ENCODE measurements at places on chromosomes 2 and 18.

- no peak for DNase-seq
Observed at GRCh38 chr2:66034467-66034866, 400.5 kb upstream of the MEIS1 start.

GRCh38 chr2:239826786-239827522, 198.2 kb downstream of the NDUFA10 start:
- DNase-seq: no peak

DNA sequence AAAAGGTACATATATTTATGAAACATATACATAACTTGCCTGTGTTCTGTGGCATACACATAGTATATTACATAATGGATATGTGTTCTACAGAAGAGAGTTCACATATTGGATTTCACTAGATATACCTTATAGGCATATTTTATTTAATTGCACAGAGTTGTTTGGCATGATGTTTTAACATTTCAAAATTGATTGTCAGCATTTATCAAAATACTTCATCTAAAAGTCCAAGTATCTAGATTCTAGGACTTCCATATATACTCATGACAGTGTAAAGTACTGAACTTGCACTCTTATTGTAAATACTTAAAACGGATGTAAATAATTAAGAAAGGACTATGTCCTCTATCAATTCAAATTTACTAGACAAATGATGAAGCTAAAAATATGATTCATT, 995.3 kb upstream of the LRRTM1 start:
- no peak for DNase-seq

- DNase-seq: no peak
Observed at GRCh38 chr2:31238906-31239592, 5.1 kb downstream of the EHD3 start.

DNA sequence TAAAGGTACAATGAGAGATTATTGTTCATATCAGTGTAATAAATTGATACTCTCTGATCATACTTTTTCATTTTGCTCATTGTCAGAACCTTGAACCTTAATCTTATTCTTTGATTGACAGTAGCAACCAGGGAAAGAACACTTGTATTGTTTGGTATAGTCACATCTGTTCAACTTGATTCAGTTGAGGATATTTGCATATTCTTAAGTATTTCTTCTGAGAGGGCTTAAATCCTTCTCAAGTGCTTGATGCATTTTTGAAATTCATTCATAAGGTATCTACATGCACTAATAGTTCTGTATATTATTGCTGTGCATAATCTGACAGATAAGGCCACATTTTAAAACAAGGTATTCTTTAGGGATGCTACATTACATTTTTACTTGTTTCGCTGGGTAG, 118.9 kb downstream of the EHBP1 start:
- DNase-seq: no peak

DNA sequence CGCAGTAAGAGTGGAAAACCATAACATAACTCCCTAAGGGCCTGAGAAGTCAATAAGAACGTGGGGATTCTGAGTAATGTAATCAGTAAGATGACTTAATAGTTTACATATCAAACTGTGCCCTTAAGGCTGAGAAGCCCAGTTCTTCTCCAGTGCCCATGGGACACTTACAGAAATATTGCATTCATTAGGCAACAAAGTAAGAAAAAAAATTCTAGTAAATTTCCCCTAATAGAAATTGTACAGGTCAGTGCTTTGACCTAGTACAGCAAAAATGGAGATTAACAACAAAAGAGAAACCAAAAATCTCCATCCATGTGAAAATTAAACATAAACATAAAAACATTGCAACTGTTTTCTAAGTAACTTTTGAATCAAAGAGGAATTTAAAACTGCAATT, 139.8 kb upstream of the HS6ST1 start:
- DNase-seq: no peak

Measured in GM18507 (cell line).